ENCODE measurements at places on chromosomes 1 and 21.

GRCh38 chr1:165288350-165289120, 68.0 kb downstream of the LMX1A start:
- no peak for DNase-seq

DNA sequence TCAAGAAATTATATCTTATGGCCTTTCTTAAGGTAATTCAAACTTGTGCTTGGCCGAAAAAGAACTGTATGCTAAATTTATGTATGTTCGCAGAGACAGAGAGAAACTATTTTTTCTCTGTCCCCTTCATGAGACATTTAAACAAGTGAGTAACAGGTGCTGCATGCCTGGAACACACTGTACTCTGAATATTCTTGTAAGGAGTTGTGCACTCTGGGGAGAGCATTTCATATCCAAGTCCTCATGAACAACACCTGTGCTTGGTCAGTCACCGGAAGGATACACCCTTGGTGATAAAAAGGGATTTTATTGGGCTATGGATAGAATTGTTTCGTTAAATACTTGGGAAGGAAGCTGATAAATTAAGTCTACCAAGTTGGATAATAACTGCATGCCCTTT, 220.8 kb upstream of the NRIP1 start:
- no peak for DNase-seq

GRCh38 chr1:10779201-10779600, 17.2 kb downstream of the CASZ1 start:
- DNase-seq: no peak

DNA sequence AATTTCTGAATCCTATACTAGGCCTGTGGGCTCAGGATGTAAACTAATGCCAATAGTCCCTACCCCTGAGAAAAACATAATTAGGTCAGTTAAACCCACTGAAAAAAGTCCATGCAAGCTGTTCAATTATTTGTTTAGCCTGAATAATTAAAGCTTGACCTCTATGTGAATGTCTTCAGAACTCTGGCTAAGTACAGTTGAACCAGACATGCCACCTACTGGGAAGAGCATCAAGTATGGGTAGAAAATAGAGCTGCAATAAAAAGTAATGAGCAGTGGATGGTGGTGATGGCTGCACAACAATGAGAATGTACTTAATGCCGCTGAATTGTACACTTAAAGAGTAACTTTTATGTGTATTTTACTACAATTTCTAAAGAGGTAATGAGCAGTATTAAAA, 23.6 kb upstream of the SLC19A2 start:
- DNase-seq: no peak

All from stimulated activated CD4-positive, alpha-beta T cell treated with anti-CD3 and anti-CD28 coated beads, Interleukin-4, amount 100 ng/mL, for 24 hours (primary cell).